Esophagus squamous epithelium (tissue), 5 donors: ENCODE measurements at places on chromosomes 3 and 15. TPM values are rescaled to one million over a fixed set of nuclear protein-coding genes. Genes with fewer than 3 reads are reported as not detected.

GRCh38 chr3:9846931-9847488 lies 3.2 kb upstream of the RPUSD3 start:
- peaks cover 15% of the 10 kb centered on the region for H3K4me1 ChIP-seq
- DNase-seq: no peak
- H3K27ac ChIP-seq: no peak overlapping the region
- peaks cover 3% of the 10 kb centered on the region for H3K36me3 ChIP-seq
- H3K4me3 ChIP-seq: no peak overlapping the region

DNA sequence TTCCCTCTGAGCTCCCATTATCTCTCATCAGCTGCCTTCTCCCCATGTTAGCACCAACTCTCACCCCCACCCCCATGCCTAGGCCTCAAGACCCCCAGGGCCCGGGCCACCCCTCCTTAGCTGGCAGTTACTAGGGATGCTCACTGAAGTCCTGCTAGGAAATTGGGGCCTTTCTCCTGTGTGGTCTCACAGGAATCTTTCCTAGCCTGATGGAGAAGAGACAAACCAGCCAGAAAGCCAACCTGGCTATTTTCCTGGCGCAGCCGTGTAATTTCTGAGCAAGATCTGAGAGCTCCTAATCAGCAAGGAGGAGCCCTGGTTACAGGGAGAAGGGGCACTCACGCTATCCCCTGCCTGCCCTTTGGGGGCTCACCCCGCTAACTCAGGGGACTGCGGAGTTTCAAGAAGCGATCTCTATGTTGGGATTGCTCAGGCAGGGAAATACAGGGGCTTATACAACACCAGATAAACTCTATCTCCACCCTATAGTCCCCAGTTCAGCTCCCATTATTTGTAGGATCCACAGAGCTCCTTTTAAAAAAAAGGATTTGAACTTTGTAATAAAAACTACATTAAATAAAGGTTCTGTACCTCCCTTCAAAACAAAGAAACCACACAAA lies 25.2 kb downstream of the NR2F2 start:
- H3K36me3 ChIP-seq: no peaks in the 10 kb centered on the region
- H3K27ac ChIP-seq: peak overlapping the region; percentile 94
- no peak for DNase-seq
- peaks cover 21% of the 10 kb centered on the region for H3K27me3 ChIP-seq
- no peak overlapping the region for H3K4me3 ChIP-seq
- peaks cover 96% of the 10 kb centered on the region for H3K4me1 ChIP-seq

DNA sequence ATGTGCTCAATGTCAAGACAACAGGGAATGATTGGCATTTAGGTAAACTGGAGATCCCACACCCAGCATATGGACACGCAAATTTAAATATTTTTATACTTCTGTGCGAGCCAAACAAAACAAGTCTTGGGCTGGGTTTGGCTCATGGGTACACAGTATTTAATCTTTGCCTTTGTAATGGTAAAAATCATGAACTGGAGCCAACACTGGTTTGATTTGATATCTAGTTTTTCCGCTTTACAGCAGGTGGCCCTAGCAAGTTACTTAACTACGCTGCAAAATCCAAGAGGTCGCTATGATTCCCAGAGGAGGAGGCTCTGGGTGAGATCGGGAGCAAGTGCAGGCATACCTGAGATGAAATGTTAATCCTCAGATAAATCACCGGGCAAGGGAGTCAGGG lies 207.9 kb upstream of the SATB1 start:
- H3K36me3 ChIP-seq: no peaks in the 10 kb centered on the region
- H3K27ac ChIP-seq: no peak overlapping the region
- peaks cover 4% of the 10 kb centered on the region for H3K4me1 ChIP-seq
- H3K4me3 ChIP-seq: no peak overlapping the region
- DNase-seq: no peak
- no peaks in the 10 kb centered on the region for H3K27me3 ChIP-seq

GRCh38 chr3:11610700-11611275 lies 32.9 kb downstream of the VGLL4 start:
- H3K36me3 ChIP-seq: no peaks in the 10 kb centered on the region
- no peak for DNase-seq
- no peaks in the 10 kb centered on the region for H3K27me3 ChIP-seq

- H3K4me1 ChIP-seq: no peaks in the 10 kb centered on the region
- H3K27me3 ChIP-seq: no peaks in the 10 kb centered on the region
- H3K36me3 ChIP-seq: no peaks in the 10 kb centered on the region
These were observed 607.2 kb upstream of the MDFIC2 start for GRCh38 chr3:70919661-70920060.

GRCh38 chr15:73688455-73688854 lies 4.3 kb downstream of the CD276 start:
- H3K36me3 ChIP-seq: no peaks in the 10 kb centered on the region
- H3K27ac ChIP-seq: peak overlapping the region; percentile 66
- H3K27me3 ChIP-seq: no peaks in the 10 kb centered on the region
- peaks cover 47% of the 10 kb centered on the region for H3K4me1 ChIP-seq

DNA sequence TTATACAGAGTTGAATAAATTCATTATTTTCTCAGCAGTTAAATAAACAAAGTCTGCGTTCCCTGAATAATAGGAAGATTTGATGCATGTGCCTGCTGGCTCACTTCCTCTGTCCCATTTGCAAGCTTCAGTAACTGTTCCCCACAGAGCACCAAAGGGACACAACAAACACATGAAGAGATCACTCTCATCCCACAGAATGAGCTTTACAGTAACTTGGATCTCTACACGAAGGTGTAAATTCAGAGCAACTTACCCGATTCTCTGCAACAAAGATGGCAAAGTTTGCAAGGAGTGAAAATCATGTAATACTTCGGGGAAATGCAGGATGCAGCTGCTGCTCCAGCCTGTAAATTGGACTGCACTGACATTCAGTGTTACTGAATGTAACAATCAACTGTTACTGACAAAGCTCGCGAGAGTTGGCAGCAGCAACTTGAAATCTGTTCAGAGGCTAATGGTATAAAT lies at the start of gene BCHE:
Gene BCHE (minus strand): TSS at position 366 of the 468 bp plus-strand sequence. CDS start 6,390 bp downstream, outside the sequence.
- DNase-seq: no peak
- H3K36me3 ChIP-seq: no peaks in the 10 kb centered on the region
- H3K27ac ChIP-seq: no peak within 1 kb of the TSS
- no peaks in the 10 kb centered on the region for H3K27me3 ChIP-seq
- peak within 1 kb of the TSS; percentile 18 for H3K4me3 ChIP-seq

GRCh38 chr15:85752491-85752961 lies 42.2 kb downstream of the KLHL25 start:
- DNase-seq: no peak
- no peak overlapping the region for H3K4me3 ChIP-seq
- H3K27ac ChIP-seq: no peak overlapping the region
- H3K27me3 ChIP-seq: no peaks in the 10 kb centered on the region
- peaks cover 19% of the 10 kb centered on the region for H3K36me3 ChIP-seq
- H3K4me1 ChIP-seq: peaks cover 30% of the 10 kb centered on the region

ROPN1 gene
- total RNA-seq: 0.38 TPM

BTLA gene
- total RNA-seq: 0.57 TPM
